ENCODE measurements at places on chromosomes 12 and 14.
A peak's percentile ranks its signal among the peaks of the same experiment; 100 is the strongest.

DNA sequence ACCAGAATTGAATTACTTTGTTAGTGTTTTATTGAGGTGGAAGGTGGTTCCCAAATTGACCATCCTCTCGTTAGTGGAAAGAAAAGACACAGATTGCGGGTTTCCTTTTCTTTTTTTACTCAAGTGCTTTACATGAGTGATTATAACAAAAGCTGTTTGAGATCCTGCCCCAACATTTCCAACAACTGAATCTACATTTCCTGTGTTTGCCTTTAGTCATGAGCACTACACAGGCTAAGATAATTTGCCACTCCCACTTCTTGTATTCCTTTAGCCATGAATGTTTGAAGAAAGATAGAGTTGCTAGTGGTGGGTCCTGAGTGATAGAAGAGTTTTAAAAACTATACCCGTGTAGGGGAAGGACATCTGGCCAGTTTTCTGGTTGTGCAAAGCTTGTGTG is 16.0 kb downstream of the RERGL start:
- no peak for DNase-seq

DNA sequence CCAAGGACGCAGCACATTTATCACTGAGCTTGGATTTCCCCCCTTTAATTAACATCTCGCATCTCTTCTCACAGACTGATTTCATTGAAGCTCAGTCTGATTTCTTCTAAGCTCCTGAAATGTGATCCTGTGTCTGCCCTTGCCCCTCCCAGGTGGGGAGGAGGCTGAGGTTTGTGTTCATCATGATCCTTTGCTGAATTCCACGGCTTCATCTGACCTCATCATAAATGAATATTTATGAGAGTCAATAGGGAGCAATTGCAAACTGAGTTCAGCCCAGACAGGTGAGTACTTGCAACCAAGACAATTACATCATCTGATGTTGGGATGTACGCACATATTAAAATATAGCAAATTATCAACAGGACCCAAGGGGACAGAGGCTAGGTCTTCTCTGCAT is 72.4 kb downstream of the MAP1LC3B2 start:
- no peak for DNase-seq

DNA sequence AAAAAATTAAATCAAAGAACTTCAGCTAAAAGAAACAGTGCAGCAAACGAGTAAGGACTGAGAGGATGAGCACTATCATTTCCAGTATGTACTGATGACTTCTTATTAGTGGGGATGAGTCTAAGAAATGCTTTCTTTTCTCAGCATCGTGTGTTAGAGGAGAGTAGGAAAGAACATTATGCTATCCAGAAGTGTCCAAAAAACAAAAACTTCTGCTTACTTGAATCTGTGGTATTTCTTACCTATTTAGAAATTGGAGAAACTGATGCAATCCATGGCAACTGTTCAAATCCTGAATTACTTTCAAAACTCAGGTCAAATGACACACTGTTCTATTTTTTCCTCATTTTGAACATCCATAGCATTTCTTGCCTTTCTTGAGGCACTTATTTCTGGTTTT is 23.7 kb downstream of the ABCD2 start:
- no peak for DNase-seq

- no peak for DNase-seq
Observed at GRCh38 chr12:15446807-15447206, 124.5 kb downstream of the PTPRO start.

- no peak for DNase-seq
Observed at GRCh38 chr14:99168330-99168729, 103.7 kb downstream of the BCL11B start.

GRCh38 chr12:109385339-109386058 is 37.8 kb downstream of the MYO1H start:
- peak; percentile 49 for DNase-seq

DNA sequence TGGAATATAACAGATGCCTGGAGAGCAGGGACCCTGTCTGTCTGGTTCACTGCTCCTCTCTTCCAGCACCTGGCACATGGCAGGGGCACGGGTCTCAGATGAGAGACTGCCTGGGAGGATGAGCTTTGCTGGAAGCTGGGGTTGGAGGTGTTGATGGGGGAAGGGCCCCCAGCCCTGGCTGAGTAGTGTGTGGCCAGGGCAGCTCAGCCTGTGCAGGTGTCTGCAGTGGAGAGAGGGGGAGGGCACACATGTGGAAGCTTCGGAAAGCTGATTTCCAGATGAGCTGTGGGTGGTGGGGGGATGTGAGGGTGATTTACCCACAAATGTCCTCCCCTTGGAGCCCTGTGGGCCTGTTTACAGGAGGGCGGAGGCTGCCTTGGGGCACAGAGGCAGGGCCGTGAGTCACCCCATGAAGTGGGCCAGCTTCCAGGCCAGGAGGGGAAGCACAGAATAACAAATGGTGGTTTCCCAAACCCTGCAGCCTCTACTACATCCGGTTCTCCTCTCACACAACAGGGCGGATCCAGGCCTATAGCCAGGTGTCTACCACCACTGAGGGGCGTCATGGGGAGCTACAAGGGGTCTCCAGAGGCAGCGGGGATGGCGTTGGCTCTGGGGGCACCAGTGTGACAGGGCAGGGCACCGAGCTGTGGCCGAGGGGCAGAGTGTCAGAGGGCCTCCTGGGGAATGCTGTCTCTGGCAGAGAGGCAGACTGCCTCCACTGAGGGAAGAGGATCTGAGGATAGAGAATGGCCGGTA is 11.0 kb downstream of the KRT7 start:
- peak; percentile 81 for DNase-seq

DNA sequence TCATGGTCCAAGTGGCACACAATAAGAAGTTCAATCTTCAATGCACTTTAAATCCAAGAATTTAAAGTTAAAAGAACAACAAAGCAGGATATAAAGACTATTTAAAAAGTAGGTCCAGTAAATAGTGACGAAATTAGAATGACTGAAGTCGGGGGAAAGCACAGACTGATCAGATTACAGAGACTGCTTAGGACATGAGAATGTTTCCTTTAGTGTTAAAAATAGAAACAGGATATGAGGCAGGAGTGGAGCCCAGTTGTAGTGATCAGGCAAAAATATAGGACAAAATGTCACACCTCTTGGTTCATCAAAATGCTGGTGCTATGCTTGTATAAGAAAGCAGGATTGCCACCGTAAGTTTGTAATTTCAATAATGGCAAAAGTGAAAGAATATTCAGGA is 52.2 kb upstream of the CD163 start:
- DNase-seq = no peak

GRCh38 chr12:62194616-62195015 is 65.6 kb upstream of the USP15 start:
- DNase-seq = no peak

- peak; percentile 57 for DNase-seq
Observed at GRCh38 chr14:63713058-63713457, 14.8 kb downstream of the SGPP1 start.

GRCh38 chr14:30389877-30390385 is 169.0 kb upstream of the G2E3 start:
- no peak for DNase-seq

GRCh38 chr12:104502217-104502616 is 45.5 kb downstream of the CHST11 start:
- no peak for DNase-seq

- DNase-seq = no peak
Observed at GRCh38 chr12:6553051-6553868, 2.6 kb downstream of the IFFO1 start.

- no peak for DNase-seq
Observed at GRCh38 chr14:35695647-35696046, 113.4 kb downstream of the RALGAPA1 start.

DNA sequence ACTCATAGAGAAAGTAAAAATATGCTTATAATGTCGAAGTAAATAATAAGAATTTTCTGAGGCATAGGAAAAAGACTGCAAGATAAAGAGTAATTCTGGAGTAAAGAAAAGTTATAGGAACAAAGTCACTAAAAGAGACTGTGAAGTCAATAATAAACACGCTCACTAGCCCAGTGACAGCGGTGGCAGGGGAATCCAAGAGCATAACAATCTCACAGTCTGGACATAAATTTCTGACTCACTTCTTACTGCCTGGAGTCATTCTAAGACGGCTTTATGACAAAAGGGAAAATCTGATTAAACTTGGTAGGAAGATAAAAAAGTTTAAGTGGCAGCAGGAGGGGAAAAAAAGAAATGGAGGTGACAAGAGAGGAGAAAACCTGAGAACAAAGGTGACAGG is 56.4 kb upstream of the GRIP1 start:
- peak; percentile 13 for DNase-seq

GRCh38 chr14:56120091-56120691 is 2.0 kb downstream of the PELI2 start:
- no peak for DNase-seq

- DNase-seq = no peak
Observed at GRCh38 chr14:34971381-34971780, 11.4 kb upstream of the SRP54 start.

GRCh38 chr14:53027041-53027440 is 76.2 kb upstream of the FERMT2 start:
- DNase-seq = no peak

GRCh38 chr14:61140271-61140670 is 140.9 kb downstream of the TMEM30B start:
- DNase-seq = no peak

GRCh38 chr14:26595926-26596542 is 1.8 kb downstream of the NOVA1 start:
- DNase-seq = no peak

GRCh38 chr14:51284241-51284640 is 44.2 kb downstream of the TMX1 start:
- DNase-seq = no peak

GRCh38 chr14:39268393-39268792 is 34.7 kb downstream of the MIA2 start:
- DNase-seq = peak; percentile 26

GRCh38 chr12:84741692-84742091 is 170.9 kb downstream of the SLC6A15 start:
- DNase-seq = no peak

- DNase-seq = no peak
Observed at GRCh38 chr12:123253641-123254459, 17.8 kb downstream of the CDK2AP1 start.

GRCh38 chr14:33934043-33934750 is 16.7 kb downstream of the EGLN3 start:
- no peak for DNase-seq

DNA sequence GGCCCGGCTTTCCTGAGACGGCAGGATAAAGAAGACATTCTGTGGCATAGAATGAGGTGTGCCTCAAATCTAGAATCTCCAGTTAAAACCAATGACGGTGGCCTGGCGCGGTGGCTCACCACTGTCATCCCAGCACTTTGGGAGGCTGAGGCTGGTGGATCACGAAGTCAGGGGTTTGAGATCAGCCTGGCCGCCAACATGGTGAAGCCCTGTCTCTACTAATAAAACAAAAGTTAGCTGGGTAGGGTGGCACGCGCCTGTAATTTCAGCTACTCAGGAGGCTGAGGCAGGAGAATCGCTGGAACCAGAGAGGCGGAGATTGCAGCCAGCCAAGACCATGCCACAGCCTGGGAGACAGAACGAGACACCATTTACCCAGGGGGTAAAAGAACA is 193.6 kb downstream of the ALG10 start:
- no peak for DNase-seq

DNA sequence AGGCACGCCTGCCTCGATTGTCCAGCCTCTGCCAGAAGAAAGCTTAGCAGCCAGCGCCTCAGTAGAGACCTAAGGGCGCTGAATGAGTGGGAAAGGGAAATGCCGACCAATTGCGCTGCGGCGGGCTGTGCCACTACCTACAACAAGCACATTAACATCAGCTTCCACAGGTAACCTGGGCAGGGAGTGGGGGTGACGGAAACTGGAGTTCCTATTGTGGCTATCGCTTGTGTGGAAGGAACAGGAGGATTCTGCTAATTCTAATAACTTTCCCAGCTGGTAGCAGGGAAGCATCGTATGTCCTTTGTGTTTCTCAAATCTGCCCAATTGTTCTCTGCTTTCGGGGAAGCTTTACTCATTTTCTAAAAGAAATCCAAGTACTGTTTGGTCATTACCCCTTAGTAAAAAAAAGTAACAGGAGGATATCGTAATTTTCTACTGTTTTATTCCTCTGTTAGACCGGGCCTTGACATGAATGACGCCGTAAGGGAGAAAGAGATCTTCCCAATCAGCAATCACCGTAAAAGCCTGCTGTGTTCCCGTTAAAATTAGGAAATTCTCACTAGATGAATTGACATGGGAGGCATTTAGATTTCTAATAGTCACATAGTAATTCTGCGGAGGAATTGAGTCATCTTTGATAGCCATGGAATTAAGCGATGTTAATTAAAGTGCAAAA is 449 bp downstream of the THAP2 start:
- DNase-seq = no peak

DNA sequence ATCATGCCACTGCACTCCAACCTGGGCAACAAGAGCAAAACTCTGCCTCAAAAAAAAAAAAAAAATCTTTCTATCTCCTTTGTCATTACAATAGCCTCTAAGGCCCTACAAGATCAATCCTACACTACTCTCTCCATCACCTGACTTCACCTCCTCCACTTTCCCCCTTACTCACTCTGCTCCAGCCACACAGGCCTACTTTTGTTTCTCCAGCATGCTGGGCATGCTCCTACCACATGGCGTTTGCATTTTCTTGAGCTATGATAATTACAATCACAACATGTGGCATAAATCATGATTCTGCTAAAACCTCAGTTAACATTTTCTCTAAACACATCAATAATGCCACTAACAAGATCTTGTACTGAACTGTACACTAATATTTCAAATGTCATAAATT is 7.8 kb downstream of the PPP1R13B start:
- DNase-seq = no peak

GRCh38 chr14:100777818-100778525 is 47.9 kb upstream of the MEG3 start:
- DNase-seq = no peak

DNA sequence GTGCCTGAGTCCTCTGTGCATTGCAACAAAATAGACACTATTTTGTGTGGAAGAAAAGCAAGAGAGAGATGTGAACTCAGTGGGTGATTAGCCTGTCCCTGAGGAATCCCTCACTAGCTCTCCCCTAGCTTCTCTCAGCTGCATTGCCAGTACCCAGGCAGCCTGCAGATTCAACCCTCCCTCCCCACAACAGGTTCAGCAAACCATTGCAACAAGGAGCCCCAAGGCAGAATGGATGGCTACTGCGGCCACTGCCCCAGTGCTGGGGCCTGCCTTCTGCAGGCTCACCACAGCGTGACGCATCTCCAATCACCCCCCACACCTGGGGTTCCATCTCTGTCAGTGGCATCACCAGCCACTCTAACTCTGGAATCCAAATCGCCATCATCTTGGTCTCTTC is 2.3 kb downstream of the CRACR2A start:
- DNase-seq = no peak

- peak; percentile 29 for DNase-seq
Observed at GRCh38 chr12:83823386-83824045, 1089.1 kb downstream of the SLC6A15 start.

DNA sequence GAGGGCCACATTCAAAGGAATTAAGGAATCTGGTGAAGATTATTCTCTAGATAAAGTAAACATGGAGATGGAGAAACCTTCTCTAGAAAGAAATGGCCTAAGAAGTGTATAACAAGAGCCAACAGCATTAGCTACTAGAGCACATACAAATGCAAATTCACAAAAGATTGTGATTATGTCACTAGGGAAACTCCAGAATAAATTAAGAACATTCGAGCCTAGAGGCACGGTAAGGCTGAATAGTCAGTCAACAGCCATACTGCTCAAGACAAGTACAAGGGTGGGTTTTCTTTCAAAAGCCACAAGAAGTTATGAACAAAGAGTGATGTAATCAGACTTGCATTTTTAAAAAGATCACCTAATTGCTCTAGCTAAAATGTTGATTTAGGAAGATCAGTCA is 25.4 kb downstream of the PPP4R3A start:
- DNase-seq = no peak
